ENCODE measurements at places on chromosomes 13 and 19.

DNA sequence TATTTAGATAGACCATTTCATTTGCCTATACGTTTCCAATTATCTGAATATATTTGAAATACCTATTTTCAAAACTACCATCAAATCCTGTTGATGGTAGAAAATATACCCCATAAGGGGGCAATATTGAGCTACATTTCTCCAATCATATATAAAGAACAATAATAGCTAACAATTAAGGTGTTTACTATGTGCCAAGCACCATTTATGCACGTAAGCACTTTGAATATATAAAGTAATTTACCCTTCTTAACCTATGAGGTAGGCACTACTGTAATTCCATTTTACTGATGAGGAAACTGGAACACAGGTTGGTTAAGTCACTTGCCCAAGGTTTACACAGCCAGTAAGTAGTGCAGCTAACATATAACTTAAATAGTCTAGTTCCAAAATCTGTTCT, 79.2 kb downstream of the UBL3 start:
- no peak for DNase-seq

DNA sequence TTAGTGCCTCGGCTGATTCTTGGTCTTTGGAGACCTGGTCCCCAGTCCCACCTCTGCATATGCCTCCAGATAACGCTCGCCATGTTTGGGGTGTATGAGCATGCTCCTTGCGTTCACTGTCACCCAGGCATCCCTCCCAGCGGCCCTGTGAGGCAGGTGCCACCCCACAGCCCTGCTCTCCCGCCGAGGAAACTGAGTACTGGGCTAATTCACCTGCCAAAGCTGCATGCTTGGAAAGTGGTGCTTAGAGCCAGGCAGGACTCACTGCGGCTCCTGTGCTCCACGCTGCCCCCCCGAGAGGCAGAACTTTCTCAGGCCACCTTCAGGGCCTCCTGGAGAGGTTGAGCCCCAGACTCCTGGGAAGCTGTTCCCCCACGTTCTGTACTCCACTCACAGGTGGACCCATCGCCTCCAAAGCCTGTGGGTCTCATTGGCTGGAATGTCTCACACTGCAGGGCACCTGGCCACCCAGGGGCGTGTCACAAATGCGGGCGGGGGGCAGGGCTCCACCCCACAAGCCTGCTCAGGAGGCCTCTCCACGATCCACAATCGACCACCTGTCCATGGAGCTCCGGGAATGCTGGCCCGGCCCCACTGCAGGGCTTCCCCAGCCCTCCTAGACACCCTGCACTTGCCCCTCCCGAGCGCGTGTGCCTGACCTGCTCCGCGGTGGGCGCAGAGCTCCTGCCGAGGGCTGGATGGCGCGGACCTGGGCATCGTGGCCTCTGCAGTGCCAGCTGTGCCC, 64.6 kb downstream of the ATP11A start:
- DNase-seq, result no peak

- no peak for DNase-seq
Measured at GRCh38 chr13:95023405-95023804, 277.8 kb downstream of the ABCC4 start.

DNA sequence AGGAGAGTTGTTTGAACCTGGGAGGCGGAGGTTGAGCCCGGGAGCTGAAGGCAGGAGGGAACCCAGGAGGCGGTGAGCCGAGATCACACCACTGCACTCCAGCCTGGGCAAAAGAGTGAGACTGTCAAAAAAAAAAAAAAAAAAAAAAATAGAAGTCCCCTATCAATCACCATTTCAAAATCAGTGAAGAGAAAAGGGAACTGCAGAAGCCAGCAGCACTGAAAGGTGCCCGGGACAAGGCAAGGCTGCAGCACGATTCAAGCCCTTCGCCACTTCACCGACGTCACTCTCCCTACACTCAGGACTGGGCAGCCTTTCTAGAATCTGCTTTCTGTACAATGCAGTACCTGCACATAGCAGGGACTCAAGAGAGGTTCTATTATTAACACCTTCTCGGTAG, 21.9 kb upstream of the USP12 start:
- no peak for DNase-seq
